PC-9 (cell line): ENCODE measurements at places on chromosomes 11 and 22. TPM values are rescaled to one million over a fixed set of nuclear protein-coding genes. Genes with fewer than 3 reads are reported as not detected.

RFPL1 gene
- total RNA-seq = not detected in 2 replicates

RTN4RL2 gene
- total RNA-seq = 3.4 and 4.6 TPM in 2 replicates

WNT7B gene
- 66.9 and 75.5 TPM in 2 replicates for total RNA-seq

H19 gene
- total RNA-seq = 0.26 and 0.53 TPM in 2 replicates

VWCE gene
- total RNA-seq = 0.41 and 1.4 TPM in 2 replicates

DNA sequence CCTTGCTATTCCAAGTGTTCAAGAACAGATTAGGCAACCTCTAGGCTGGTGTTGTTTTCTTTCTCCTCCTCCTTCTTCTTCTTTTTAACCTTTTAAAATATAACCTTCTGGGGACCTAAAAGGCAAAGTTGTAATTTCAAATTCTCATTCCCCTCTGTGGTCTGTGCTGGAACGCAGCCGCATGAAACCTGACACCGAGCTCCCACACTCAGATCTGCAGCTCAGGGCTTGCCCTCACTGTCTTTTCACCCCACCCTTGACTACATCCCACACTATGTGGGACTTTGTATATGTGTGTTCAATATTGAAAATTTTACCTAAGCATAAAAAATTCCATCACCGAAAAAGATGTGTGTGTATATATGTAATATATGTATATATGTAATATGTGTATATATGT is 62.0 kb upstream of the ARHGAP42 start:
- no peak for DNase-seq

GRCh38 chr11:27361649-27362431 is 1.2 kb downstream of the CCDC34 start:
- DNase-seq = no peak

DNA sequence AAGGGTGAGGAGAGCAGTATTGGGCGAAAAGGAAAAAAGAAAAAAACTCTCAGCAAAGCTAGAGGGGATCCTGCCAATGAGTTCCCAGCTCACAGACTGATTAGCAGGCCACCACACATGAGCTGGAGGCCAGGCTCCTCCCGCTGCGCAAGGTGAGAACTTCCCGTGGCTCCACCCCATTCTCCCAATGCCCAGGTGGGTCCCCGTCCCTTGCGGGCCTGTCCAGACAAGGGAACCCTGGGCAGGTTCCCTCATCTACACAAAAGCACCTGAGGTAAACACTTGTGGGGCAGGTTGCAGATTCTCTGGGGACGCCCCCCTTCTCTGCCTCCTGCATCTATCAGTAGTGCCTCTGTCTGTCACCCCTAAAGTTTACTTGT is 46.5 kb downstream of the CDPF1 start:
- no peak for DNase-seq

GRCh38 chr11:44530413-44531115 is 34.9 kb upstream of the CD82 start:
- no peak for DNase-seq

DNA sequence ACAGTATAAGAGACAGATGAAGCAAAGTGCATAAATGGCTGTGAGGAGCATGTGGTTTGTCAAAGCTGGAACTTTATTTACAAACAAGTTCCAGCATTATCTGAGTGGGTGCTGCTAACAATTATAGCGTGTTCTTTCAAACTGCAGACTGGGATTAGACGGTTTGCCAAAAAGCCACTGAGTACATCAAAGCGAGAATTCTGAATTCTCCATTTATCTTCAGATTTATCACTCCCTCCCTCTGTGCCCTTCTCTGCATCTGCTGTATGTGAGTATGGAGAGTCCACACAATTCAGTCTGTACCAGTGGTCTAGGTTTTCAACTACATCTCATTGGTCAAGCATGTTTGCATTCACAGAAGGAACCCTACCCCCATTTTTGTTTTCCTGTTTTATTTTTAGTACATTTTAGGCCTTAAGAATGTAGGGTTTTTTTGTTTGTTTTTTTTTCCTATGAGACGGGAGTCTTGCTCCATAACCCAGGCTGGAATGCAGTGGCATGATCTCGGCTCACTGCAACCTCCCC is 18.1 kb upstream of the INCENP start:
- DNase-seq = no peak

- DNase-seq = no peak
Measured at GRCh38 chr11:122691549-122692150, 36.1 kb downstream of the UBASH3B start.

GRCh38 chr11:63682066-63683021 is 1.0 kb downstream of the RTN3 start:
- DNase-seq = no peak
